ENCODE measurements at places on chromosomes 6 and 20.

DNA sequence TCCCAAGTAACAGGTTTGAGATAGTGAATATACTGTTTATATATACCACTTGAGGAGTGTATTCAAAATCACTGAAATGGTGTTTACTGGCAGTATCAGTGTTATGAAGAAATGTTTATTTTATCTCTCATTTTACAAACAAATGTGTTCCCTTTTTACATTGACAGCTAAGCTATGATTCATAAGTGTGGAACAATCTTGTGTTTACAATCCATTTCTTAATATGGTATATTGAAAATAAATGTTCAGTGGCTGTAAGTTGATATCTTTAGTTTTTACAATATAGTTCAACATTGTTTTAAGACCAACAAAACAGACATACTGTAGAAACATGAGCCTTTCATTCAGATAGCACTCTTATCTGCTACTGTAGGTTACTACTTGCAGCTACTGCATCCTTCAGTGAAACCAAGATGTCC, 14.3 kb downstream of the PHF3 start:
- no peak for DNase-seq

DNA sequence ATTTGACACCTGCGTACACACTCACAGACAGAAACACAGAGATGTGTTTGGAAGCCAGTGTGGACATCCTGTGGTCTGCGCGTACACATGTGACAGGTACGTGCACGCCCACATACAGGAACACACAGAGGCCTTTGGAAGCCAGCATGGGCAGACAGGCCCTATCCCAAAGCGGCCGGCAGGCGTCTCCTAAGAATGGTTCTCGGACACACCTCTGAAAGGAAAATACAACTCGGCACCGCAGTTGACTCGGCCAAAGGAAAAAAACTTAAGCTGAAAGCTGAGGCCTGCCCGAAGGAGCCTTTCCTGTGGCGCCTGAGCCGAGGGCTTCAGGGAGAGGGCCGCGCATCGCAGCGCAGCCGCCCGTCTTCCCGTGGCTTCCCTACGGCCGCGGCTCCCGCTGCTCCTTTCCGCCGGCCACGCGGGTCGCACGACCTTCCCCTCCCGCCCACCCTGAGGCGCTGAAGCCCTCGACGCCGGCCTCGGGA, 1.4 kb upstream of the CEP43 start:
- peak; percentile 43 for DNase-seq

GRCh38 chr6:36362551-36363370, 24.7 kb downstream of the ETV7 start:
- no peak for DNase-seq

GRCh38 chr6:4687656-4687988, 88.6 kb upstream of the CDYL start:
- no peak for DNase-seq

GRCh38 chr20:9441948-9442347, 72.4 kb upstream of the LAMP5 start:
- no peak for DNase-seq

DNA sequence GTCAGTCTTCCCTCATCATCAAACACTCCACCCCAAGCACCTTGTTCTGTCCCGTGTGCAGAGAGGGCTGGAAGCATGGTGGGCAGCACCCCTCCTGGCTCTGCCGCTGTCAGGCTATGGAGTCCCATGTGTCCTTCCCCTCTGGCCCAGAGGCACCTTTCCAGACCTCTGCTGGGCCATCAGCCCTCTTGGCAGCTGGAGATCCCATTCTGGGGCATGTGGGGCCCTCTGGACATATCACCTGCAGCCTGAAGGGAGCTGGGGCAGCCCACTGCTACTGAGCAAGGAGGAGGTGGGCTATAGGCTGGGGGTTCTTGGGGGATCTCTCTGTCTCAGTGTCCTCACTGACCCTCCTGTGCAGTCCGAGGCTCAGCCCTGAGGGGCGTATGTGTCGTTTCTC, 42.2 kb downstream of the SUN5 start:
- DNase-seq, result no peak

DNA sequence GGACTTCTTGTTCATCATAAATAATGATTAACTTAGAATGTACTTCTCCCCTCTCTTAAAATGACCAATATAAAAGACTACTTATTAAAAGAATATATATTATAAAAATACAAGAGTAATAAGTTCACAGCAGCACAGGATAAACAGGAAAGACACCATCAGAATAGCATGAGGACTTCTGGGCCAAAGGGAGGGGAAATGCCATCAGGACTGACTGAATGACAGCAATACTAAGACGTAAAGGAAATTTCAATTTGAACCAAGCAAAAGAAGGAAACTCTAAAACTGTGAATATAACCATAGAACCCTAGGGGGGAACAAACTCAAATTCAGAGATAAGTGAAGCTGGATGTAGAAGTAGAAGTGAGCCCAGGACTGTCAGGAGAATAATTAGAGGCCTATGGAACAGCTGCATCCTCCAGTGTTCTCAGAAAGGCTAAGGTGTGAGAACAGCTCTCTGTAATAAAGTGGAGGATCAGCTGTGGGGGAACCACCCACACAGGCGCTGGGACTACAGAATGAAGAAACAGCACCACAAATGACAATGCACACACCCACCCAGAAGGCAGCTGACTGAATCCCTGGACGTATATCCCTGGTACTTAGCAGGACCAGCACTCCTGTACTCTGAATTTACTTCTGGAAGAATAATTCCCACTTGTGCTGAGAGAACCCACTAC, 37.8 kb downstream of the ZHX3 start:
- DNase-seq, result no peak

DNA sequence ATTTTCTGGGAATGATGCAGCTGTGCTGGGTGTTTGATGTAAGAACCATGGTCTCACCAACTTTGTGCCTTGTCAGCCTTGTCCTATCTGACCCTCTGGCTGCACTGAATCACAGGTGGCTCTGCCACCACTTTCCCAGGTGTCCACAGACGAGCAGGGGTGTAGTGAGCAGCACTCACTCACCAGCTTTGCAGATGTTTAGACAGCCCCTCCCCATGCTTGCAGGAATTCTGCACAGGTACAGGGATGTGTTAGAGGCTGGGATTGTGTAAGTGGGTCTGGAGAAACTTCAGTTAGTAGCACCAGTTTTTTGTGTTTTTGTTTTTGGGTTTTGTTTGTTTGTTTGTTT, 88.2 kb upstream of the NAA20 start:
- DNase-seq, result no peak

GRCh38 chr6:63600136-63600535, 27.9 kb downstream of the LOC128125822 start:
- DNase-seq, result no peak

- DNase-seq, result no peak
These were observed 293.3 kb downstream of the HACE1 start for GRCh38 chr6:104566411-104566810.

GRCh38 chr6:166499350-166500163, 86.9 kb downstream of the RAMACL start:
- DNase-seq, result no peak

DNA sequence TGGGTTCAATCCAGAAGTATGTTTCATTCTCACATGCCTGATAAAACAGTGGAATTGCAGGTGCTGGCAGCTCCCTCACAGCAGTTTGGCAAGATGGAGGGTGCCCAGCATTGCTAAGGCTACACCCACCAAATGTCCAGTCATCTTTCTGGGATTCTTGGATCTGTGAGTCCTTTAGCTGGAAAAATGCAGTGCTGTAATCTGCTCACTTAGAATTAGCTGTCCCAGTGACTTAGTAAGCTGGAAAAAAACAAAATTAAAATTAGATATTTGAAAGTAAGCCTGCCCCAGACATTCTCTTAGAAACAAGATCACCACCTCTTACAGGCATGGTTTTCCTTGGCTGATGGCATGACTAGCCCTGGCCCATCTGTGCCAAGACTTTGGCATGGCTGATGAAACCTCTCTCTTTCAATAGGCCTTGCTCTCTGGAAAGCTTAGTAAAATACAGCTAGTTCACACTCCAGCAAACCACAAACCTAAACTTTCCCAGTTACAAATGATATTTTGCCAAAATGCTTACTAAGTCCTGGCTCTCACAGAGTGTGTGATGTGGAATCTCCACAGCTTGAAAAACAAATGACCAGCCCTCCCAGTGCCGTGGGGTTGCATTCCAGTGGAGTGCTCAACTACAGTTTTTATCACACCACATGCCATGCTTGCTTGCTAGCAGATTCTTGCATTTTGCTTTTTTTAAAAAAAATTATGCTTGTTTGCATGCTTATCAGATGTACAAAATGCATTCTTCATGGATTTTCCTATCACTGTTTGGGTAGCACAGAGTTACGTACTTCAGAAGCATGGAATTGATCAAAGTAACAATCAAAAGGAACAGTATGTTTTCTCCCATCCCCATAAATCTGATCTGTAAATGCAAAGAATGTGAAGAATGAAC, 261.5 kb downstream of the EYA4 start:
- DNase-seq, result peak; percentile 28

DNA sequence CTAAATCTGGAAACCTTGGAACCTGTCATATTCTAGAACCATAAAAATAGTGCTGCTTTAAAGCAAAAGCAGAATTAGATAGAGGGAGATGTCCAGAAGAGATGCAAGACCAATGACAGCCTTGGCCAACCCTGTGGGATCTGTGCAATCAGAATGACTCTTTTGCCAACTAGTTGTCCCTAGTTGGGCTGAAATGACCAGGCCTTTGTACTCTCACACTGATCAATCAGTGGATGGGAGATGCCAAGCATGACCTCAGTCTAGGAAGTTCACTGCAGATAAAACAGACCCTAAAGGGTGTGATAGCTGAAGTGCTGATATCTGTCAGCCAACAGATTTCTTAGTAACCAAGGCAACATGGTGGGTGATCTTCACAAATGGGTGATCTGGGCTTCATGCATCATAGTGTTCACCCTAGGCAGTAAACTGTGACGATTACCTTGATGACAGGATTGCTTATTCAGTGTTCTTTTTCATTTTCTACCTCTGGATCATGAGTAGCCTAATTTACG, 52.1 kb downstream of the BCKDHB start:
- no peak for DNase-seq

DNA sequence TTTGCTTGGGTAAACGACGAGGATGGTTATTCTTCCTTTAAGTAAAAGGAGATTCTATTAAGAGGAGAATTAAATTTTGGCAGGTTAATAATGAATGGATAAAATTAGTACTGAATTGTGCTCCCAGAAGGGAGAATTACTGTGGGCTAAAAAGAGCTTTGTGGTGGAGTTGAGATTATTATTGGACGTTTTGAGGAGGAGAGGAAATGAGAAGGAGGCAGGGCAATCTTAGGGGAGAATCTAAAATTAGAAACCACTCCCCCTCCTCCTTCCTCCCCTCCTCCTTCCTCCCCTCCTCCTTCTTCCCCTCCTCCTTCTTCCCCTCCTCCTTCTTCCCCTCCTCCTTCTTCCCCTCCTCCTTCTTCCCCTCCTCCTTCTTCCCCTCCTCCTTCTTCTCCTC, 331.8 kb downstream of the PRL start:
- no peak for DNase-seq

DNA sequence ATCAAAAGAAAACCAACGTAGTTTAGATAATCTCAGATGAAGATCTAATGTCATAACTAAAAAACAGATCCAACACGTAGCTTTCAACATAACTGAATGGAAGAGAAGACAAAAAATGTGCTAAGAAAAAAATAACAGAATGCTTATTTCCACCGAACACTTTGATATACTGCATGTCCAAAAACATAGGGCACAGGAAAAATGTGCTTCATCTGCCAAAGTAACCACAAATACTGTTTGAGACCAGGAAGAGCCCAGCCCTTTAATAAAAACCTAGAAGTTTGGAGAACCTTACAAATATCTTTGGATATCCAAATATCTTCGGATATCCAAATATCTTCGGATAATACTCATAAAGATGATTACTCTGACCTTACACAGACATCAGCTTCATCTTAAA, 19.8 kb downstream of the LAMA4 start:
- no peak for DNase-seq

GRCh38 chr20:38789503-38790199, 15.8 kb upstream of the PPP1R16B start:
- DNase-seq, result no peak

DNA sequence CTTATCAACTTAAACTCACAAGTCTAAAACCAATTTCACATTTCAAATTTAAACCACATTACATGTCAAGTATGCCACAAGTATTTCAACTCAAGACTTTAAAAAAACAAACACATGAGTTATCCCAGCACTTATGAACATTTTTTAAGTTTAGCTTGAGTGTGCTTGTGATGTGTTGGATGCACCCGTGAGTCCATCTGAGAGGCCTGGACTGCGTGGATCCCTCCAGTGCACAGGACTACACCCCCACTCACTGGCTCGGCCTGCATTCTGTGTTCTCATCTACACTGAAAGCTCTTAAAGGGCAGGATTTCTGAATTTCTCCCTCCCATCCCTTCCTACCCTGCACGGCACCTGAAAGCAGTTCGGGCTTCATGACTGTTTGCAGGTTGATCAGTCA, 128.8 kb upstream of the CD93 start:
- DNase-seq, result no peak

GRCh38 chr6:96812077-96812703, 25.1 kb downstream of the GPR63 start:
- DNase-seq, result no peak

GRCh38 chr6:53532061-53532797, 12.7 kb downstream of the GCLC start:
- no peak for DNase-seq

DNA sequence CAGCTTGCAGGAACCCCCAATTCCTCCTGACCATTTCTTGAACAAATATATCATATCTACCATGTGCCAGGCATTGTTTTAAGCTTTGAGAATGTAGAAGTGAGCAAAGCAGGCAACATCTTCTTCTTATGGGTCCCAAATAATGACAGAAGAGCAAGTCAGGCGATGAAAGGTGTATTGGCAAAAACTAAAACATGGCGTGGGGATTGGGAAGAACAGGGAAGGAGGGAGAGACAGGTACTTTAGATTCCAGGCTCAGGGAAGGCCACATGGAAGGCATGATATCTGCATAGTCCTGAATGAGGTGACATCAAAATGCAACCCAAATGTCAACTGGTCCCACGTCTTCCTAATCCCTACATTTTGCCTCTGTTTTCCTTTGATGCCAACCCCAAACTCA, 187.1 kb downstream of the ZNF217 start:
- DNase-seq, result no peak

- no peak for DNase-seq
These were observed 31.6 kb upstream of the APMAP start for GRCh38 chr20:25024171-25024570.

DNA sequence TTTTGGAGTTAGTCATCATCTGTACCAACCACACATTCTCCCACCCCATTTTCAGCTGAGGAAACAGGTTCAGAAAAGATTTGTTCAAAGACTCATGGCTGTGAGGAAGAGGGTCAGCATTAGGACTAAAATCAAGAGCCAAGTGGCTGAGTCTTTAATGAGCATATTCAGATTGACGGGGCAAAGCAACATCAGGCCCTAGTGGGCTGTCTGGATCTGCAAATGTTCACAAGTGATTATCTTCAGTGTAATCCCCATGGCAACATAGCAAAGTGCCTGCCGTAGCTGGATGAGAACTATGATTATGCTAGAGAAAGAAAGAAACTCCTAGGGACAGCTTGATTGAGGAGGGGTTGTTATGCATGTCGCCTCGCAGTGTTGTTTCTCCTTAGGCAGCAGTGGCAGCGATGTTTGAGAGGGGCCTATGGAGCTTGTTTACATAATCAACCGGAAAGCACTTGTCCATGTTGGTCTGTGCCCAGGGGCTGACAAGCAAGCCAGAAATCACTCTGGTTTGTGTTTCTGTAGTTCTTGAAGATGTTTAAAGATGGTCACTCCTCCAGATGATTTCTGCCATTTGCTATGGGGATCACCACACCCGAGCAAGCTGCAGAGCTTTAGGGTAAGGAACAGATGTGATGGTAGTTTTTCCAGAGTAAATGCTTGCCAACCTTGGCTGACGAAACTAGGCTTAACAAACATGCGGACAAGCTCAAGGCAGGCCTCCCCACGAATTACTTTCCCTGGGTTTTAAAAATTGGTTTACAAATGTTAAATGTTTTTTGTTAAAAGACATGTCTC, 124.3 kb upstream of the MLIP start:
- DNase-seq, result no peak

All from psoas muscle (tissue), 8 donors.